ENCODE measurements at places on chromosomes 3 and 15. TPM values are rescaled to one million over a fixed set of nuclear protein-coding genes. Genes with fewer than 3 reads are reported as not detected.
A peak's percentile ranks its signal among the peaks of the same experiment; 100 is the strongest.

DNA sequence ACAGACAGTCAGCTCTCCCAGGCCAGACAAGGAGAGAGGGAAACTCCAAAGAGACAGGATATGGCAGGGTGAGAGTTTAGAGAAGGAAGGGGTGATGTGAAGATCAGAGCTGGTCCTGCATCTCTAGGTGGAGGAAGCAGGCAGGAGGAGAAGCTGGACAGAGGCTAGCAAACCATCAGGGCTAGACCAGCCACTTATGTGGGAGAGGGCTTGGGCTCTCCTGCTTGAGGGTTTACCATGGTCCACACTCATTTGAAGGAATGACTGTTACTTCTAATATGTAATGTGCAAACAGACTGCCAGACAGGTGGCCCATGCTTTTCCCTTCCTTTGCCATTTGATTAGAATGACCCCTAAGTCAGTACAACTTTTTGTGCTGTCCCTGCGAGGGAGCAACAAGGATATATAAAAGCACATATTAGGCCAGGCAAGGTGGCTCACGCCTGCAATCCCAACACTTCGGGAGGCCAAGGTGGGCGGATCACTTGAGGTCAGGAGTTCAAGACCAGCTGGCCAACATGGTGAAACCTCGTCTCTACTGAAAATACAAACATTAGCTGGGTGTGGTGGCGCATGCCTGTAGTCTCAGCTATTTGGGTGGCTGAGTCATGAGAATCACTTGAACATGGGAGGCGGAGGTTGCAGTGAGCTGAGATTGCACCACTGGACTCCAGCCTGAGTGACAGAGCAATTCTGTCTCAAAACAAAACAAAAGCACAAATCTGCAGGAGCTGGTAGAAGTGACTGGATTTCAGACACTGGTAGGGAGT lies 41.0 kb upstream of the MANF start:
- no peak for DNase-seq

Gene PLA1A
- total RNA-seq, result 1.5 TPM

Gene ATP13A5
- 0.35 TPM for total RNA-seq

GRCh38 chr15:66043264-66043663 lies 174.0 kb downstream of the RAB11A start:
- peak; percentile 60 for DNase-seq

DNA sequence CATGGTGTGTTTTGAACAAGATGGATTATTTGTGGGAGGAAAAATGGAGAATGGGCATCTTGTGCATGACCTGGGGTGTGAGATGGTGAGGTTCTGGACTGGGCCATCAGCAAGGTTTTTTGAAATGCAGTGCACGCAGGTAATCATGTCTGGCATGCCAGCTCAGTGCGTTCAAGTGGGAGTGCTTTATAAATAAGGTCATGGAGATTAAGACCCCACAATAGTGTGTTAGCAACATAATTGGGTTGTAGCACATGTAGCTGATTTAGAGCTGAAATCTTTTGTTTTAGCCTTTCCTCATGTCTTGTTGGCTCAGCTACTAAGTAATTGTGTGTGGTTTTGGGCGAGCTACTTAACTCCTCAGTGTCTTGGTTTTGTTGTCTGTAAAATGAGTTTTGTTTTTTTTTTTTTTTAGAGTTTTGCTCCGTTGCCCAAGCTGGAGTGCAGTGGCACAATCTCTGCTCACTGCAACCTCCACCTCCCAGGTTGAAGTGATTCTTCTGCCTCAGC lies 3.9 kb upstream of the CACNA1D start:
- no peak for DNase-seq

DNA sequence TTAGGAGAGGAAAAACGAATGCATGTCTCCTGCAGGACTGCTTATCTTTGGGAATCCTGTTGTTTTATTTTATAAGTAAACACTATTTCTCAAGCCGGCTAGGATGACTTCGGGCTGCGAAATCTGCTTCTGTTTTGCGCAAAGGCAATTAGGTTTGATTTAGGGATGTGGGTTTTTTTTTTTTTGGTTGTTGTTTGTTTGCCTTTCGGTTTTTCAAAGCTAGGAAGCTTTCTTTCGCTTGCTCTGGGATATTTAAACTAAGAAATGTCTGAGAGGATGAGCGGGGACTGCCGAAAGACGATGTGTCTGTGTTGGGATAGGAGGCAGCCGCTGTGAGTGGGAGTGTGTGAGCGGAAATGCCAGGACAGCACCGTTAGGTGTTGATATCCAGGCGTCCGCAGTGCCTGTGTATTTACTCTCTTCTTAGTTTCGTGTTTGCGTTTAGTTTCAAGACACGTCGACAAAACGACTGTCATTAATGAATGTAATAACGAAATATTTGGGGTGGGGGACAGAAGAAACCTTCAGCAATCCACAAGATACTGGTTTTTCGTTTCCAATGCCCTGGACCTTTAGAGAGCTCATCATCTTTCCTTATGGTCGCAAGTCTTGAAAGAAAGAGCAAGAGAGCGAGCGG lies 604 bp downstream of the ISL2 start:
- peak; percentile 30 for DNase-seq

Gene SLC2A2
- total RNA-seq, result not detected

DNA sequence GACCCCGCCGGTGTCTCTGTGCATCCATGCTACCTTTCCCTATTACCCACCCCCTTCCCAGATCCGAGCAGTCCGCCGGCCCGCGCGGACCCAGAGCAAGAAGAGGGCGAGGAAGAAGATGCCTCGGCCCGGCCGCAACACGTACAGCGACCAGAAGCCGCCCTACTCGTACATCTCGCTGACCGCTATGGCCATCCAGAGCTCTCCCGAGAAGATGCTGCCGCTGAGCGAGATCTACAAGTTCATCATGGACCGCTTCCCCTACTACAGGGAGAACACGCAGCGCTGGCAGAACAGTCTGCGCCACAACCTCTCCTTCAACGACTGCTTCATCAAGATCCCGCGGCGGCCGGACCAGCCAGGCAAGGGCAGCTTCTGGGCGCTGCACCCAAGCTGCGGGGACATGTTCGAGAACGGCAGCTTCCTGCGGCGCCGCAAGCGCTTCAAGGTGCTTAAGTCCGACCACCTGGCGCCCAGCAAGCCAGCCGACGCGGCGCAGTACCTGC lies 788 bp downstream of the FOXB1 start:
- no peak for DNase-seq

DNA sequence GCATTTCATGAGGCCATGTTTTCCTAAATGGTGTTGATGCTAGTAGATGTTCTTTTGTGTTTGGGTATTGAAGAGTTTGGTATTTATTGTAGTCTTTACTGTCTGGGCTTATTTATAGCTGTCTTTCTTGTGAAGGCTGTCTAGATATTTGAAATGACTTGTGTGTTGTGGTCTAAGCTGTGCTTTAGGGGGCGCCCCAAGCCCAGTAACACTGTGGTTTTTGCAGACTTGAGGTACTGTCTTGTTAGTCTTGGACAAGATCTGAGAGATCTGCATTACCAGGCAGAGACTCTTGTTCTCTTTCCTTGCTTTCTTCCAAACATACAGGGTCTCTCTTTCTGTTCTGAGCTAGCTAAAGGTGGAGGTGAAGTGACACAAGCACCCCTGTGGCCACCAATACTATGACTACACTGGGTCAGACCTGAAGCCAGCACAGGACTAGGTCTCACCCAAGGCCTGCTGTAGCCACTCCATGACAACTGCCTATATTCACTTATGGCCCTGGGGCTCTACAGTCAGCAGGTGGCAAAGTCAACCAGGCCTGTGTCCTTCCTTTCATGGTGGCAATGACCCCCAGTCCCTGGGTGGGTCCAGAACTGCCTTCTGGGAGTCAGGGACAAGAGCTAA lies 152.1 kb upstream of the TBC1D5 start:
- DNase-seq, result no peak

- no peak for DNase-seq
These were observed 59.5 kb downstream of the BFSP2 start for GRCh38 chr3:133459400-133459799.

Gene ARPP21
- total RNA-seq, result 1.9 TPM
